ENCODE measurements at places on chromosomes 6 and 20.
A peak's percentile ranks its signal among the peaks of the same experiment; 100 is the strongest.

DNA sequence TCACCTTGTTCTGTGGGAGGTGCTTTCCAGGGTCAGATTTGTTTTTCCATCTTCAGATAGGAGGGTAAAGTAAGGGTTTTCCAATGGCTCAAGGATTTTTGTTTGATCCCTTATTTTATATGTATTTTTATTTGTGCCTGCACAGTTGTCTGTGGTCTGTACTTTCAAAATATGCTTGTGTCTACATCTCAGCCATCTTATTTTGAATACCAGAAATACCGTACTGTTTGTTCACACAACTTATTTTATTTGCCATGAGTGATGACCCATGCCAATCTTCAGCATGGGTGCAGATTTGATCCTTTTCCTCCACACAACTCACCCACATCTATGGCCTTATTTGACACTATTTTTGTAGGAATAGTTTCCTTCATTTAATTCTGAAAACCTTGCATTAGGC lies 72.2 kb upstream of the PTCHD4 start:
- no peak for DNase-seq

GRCh38 chr20:21767200-21767738 lies 61.8 kb downstream of the PAX1 start:
- no peak for DNase-seq

DNA sequence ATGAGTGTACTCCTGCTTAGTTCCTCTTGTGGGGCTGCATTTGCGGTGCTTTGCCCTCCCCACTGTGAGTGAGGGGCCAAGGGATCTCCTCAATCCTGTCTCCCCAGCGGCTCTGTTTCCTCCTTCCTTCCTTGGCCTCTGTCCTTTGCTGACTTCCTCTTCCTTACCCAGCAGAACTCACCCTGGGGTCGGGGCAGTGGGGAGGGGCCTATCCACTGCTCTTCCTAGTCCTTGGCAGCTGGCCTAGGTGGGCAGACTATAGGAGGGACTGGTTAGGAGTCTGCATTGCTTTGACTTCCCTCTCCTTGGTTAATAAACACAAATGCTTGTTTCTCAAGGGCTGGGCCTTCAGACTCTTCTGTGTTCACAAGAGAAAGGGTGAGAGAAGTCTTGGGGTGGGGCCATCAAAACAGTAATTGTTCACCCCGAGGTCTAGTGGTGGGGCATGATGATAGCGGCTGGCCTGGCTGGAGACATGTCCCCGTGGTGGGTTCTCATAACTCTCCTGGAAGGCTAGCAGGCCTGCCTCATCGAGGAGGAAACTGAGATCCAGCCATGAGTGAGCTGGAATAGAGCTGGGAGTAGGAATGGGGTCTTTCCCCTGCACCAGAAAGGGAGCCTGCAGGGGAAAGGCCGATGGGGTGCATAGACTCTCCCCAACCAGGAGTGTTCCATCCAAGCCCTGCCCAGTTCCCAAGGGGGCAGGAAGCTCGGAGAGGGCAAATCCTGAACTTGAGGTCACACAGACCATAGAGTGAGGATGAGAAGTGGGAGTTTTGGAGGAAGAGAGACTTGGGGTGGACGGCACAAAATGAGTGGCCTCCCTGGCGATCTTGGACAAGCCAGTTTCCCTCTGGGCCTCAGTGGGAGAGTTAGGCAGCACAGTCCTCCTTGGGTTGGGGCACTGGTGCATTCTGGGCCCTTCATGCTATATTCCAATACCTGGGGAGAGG lies 12.7 kb downstream of the FAM110A start:
- no peak for DNase-seq

DNA sequence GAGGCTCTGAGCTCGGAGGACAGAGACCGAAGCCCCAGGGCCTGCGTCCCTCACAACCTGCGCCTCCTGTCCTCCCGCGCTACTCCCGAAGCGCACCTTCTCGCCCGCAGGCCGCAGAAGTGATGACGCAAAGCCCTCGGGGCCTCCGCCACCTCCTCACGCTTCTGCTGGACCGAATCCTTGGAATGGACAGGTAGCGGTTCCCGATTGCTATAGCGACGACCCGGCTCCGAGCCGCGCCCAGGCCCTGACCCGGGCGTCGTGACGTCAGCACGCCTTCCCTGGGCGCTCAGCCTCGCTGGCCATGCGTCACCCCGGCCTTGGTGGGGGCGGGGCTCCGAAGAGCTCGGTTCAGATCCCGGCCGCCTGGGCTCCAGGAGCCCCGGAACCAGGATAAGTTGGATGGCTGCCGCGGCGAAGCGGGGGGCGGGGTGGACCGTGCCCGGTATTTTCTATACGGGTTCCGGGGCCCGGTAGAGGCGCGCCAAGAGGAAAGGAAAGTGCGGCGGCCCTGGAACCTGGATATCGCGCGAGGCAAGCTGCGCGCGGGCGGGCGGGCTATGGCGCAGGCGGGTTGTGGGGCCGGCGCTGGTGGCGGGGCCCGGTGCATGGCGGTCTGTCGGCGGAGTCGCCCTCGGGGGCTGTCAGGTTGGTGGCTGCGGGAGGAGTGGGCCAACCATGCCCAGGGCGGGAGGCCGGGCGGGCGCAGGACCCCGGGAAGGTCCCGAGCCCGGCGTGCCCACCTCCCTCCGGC lies at the start of gene ZNF76:
TSS of gene ZNF76 (plus strand) at position 542 of the 754 bp plus-strand sequence. CDS start 21,417 bp downstream, outside the sequence.
- DNase-seq, result peak; percentile 96

GRCh38 chr20:507761-508332 lies 35.7 kb downstream of the CSNK2A1 start:
- DNase-seq, result no peak

Data from brain microvascular endothelial cell (primary cell).